ENCODE measurements at places on chromosomes 11 and 22. TPM values are rescaled to one million over a fixed set of nuclear protein-coding genes. Genes with fewer than 3 reads are reported as not detected.

GRCh38 chr11:79461144-79461543 lies 20.3 kb upstream of the TENM4 start:
- no peak for DNase-seq

DNA sequence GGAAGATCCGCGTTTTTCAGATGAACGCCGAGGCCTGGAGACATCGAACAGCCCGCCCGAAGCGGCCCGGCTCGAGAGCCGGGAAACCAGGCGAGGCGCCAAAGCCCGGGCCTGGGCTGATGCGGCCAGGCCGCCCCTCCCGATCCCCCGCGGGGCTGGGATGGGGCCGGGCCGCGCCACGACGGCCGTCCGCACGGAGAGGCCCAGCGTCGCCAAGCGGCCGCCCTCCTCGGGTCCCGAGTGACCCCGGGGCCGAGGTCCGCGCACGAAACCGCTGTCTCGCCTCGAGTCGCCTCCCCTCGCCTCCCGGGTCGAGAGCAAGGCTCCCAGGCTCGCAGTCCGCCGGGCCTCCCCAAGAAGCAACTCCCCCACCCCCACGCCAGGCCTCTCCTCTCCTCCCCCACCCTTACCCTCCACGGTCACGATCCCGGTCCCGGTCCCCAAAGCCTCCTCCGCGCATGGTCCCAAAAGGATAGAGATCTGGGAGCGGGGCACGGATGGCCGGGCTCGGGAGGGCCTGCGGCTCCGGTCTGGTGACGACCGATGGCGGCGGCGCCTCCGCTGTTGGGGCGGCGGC lies 482 bp downstream of the DDX17 start:
- DNase-seq: peak; percentile 65

DNA sequence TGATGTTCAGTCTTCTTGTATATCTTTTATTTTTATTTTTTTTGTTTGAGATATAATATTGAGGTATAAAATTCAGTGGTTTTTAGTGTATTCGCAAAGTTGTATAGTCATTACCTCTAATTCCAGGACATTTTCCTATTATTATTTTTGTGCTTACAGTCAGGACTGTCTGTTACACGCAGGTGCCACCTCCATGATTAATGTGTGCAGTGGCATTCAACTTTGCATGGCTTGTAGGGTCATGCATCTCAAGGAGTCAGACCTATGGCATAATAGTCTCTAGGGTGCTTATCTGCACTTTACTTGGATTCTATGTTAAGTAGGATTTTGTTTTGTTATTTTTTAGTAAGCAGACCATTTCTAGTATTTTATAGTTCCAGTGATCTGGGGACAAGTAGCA lies 1.0 kb downstream of the CTR9 start:
- no peak for DNase-seq

PRR33 gene
- 0.07 TPM for total RNA-seq

DNA sequence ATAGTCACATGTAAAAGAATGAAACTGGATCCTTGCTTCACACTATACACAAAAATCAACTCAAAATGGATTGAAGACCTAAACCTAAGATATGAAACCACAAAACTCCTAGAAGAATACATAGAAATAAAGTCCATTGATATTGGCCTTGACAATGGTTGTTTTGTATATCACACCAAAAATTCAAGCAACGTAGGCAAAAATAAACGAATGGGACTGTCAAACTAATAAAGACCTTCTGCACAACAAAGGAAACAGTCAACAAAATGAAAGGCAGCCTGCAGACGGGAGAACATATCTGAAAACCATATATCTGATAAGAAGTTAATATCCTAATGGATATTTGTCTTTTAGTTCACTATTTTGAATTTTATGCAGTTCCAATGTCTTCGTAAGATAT lies 292.3 kb upstream of the CNTN5 start:
- no peak for DNase-seq

GRCh38 chr11:6418557-6419008 lies 311 bp downstream of the APBB1 start:
- peak; percentile 24 for DNase-seq

All from activated CD4-positive, alpha-beta memory T cell treated with anti-CD3 and anti-CD28 coated beads for 36 hours (primary cell).